ENCODE measurements at places on chromosomes 3 and 15. TPM values are rescaled to one million over a fixed set of nuclear protein-coding genes. Genes with fewer than 3 reads are reported as not detected.

DNA sequence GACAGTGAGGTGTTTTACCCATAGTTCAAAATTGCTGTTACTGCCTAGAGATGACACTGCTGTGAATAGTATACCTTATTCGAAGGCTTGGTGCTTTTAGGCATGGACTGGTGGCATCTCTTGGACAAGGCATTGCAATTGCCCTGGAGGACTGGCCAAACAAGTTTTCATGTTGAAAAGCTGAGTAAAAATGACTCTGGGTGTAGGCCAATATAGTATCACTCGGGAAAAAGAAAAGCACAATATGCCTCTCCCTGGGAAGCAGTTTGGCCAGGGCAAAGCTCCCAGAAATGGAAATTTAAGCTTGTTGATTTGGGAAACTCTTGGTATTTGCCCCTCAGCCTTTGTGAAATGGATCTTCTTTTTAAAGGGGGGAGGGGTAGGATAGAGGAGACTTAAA is 54.8 kb downstream of the ZNF609 start:
- no peak overlapping the region for H3K4me3 ChIP-seq
- H3K27ac ChIP-seq, result no peak overlapping the region
- no peaks in the 10 kb centered on the region for H3K4me1 ChIP-seq
- peaks cover 7% of the 10 kb centered on the region for H3K36me3 ChIP-seq
- no peaks in the 10 kb centered on the region for H3K27me3 ChIP-seq
- DNase-seq, result no peak

DNA sequence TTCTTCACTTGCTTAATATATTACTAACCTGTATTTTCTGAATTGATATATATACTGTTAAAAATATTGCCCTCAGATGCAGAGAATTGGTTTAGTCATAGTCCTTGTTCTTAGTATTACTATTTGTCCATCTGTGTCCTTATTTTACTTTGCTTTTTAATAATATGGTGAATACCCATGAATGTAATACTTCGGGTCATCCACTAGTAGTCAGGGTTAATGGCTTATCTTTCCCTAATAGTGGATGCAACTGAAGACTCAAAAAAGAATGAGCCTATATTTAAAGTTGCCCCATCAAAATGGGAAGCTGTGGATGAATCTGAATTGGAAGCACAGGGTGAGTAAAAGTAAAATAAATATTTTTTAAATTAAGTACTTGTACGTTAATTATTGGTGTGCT is 36.5 kb downstream of the U2SURP start:
- H3K4me3 ChIP-seq, result no peak overlapping the region
- no peak for DNase-seq
- no peaks in the 10 kb centered on the region for H3K36me3 ChIP-seq
- no peaks in the 10 kb centered on the region for H3K27me3 ChIP-seq

TBL1XR1 gene
- total RNA-seq, result 69.7 TPM

EBLN2 gene
- 12.2 TPM for total RNA-seq

DNA sequence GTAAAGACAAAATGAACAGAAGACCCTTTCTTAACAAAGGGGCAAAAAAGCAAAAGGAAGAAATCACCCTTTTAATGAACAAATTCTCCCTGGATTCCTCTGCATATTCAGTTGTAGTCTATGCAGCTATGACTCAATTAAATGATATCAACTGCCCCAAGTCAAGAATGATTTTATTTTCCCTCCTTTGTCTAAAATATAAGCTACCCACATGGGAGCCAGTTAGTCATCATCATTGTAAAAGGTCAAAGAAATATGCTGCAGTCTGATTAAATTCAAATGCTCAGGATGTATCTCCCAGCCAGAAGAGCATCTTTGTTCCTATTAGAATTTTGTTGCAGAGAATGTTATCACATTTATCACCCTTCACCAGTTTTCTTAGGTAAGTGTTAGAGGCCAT is 84.0 kb downstream of the SST start:
- H3K4me1 ChIP-seq, result no peaks in the 10 kb centered on the region
- H3K36me3 ChIP-seq, result no peaks in the 10 kb centered on the region
- DNase-seq, result no peak
- H3K4me3 ChIP-seq, result no peak overlapping the region
- H3K27ac ChIP-seq, result no peak overlapping the region

DNA sequence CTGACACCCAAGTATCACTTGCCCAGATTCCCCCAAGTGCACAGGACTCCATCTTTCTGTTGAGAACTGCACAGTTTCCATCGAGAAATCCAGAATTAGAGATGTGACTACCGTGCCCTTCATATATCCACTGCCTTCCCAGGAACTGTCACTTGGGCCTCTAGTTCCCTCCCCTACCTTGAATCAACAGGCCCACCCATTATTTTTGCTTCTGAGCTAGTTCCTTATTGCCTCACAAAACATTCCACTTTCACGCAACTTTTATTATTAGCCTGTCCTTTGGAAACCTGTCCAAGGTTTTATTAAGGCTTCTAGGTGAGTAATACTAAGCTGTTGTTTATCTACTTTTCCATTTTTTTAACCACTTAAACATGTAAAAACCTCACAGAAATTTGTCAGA is 17.1 kb upstream of the SLC30A4 start:
- H3K27ac ChIP-seq, result no peak overlapping the region
- no peaks in the 10 kb centered on the region for H3K4me1 ChIP-seq
- no peak for DNase-seq

DNA sequence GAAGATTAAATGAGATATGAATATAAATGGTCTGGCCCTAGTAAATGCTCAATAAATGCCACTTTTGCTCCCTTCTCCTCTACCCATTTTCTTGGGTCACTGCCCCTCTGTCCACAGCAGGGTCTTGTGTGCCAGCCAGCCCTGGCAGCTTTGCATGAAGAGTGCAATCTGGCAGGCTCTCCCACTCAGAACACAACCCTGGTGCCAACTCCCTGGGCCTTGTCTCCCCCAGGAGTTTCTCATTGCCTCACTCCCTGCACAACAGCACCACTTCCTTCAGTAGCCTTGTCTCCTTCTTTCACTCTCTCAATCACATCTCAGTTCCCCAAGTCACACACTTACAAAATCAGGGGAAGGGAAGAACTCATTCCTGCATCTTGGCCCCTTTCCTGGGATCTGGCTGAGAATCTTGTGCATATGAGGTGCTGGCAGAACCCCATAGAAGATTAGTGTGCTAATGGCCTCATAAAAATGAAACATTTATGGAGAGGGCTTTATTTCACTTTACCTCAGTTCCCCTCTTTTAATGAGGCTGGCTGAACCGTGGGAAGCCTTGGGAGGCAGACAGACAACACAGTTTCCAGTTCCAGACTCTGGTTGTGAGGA is 445.9 kb upstream of the PROK2 start:
- no peaks in the 10 kb centered on the region for H3K36me3 ChIP-seq
- H3K4me3 ChIP-seq, result no peak overlapping the region
- no peaks in the 10 kb centered on the region for H3K27me3 ChIP-seq
- H3K27ac ChIP-seq, result no peak overlapping the region
- DNase-seq, result no peak
- H3K4me1 ChIP-seq, result no peaks in the 10 kb centered on the region

DNA sequence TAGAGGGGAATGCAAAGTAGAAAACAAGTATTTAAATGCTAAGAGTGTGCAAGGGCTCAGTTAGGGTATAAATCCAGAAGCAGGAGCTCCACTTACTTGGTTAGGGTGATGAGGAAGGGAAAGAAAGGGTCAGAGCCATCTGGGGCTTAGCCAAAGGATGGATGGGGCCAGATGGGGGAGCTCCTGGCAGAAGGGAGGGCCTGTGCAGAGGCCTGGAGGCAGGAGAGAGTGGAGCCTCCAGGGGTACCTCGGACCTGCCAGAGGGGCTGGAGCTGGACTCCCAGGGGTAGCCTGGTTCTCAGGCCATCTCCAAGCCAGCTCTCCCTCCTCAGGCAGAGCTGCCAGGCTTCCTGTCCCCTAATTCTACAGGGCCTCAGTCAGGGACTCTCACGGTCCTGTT is 506.3 kb downstream of the SHQ1 start:
- DNase-seq, result no peak
- no peak overlapping the region for H3K4me3 ChIP-seq
- H3K27me3 ChIP-seq, result no peaks in the 10 kb centered on the region
- peaks cover 3% of the 10 kb centered on the region for H3K4me1 ChIP-seq

DNA sequence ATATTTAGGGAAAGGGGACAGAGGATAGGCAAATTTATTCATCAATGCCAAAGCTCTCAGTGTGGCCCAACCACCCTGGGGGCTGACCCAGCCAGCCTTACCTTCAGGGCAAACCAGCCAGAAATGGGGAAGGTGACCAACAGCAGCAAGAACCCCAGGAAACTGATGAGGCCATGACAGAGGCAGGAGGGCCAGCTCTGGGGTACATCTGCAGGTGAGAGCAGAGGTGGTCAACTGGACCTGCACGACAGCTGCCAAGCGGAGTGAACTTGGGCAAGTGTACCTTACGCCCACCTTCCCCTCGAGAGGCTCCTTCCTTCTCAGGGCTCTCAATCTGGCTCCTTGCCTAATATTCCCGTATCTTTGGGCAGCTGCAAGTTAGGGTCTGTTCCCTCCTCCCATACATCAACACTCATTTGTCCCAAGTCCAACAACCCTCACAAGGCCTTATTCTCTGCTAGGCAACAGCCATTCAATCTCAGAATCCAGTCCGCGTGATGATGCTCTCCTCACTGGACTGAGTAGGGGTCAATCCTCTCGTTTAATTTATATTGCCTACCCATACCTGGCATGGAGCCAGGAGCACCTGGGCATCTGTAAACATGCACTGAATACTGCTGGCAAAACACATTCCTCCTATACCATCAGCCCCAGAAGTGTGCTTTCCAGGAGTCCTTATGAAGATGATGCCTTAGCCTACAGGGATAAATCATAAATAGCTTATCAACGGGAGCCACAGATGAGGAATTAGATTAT is 1.7 kb downstream of the STOML1 start:
- H3K4me3 ChIP-seq, result no peak overlapping the region
- peak overlapping the region; percentile 86 for H3K27ac ChIP-seq
- peaks cover 20% of the 10 kb centered on the region for H3K4me1 ChIP-seq
- no peaks in the 10 kb centered on the region for H3K36me3 ChIP-seq
- DNase-seq, result peak; percentile 12

- H3K27me3 ChIP-seq, result no peaks in the 10 kb centered on the region
- H3K27ac ChIP-seq, result peak overlapping the region; percentile 57
- H3K4me1 ChIP-seq, result peaks cover 18% of the 10 kb centered on the region
- H3K36me3 ChIP-seq, result no peaks in the 10 kb centered on the region
Observed at GRCh38 chr3:177213801-177214535, 16.7 kb upstream of the TBL1XR1 start.

SKOR1 gene
- total RNA-seq, result 1.2 TPM

DNA sequence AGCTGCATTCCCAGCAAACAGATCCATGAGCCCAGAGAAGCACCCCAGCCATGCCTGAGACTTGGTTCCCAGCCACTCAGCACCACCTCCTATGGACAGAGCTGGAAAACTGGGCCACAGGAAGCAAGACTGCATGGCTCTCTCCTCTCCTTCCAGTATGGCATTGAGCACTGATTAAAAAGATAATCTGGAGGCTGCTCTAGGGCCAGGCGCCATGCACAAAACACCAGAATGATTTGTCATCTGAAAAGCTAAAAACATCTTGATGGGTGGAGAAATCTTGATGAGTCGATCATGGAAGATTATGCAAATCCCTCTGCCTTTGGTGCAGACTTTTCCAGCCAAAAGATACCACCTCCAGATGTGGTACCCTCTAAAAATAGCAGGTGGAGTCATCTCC is 62.7 kb upstream of the MRPS22 start:
- H3K4me3 ChIP-seq, result no peak overlapping the region
- H3K36me3 ChIP-seq, result no peaks in the 10 kb centered on the region
- no peak overlapping the region for H3K27ac ChIP-seq
- no peaks in the 10 kb centered on the region for H3K27me3 ChIP-seq
- no peaks in the 10 kb centered on the region for H3K4me1 ChIP-seq
- no peak for DNase-seq

DNA sequence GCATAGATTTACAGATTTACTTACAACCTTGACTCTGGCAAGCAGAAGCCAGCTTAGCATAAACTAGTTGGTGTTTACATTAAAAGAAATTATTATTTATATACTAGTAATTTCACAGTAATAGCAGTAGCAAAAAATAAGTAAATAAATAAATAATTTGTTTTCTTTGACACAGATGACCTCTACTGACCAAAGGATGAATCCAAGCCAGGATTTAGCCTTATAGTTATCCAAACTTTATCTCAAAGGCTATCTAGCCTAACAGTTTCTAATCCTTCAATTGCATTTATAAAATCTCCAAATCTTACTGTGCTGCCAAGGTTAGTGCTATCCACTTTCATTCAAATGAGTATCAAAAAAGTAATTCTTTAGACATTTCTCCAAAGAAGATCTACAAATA is 64.3 kb downstream of the FRMD5 start:
- no peak for DNase-seq
- H3K27me3 ChIP-seq, result no peaks in the 10 kb centered on the region
- no peaks in the 10 kb centered on the region for H3K4me1 ChIP-seq
- no peak overlapping the region for H3K27ac ChIP-seq
- no peaks in the 10 kb centered on the region for H3K36me3 ChIP-seq

Data from Peyer's patch (tissue), 4 donors.